Activated naive CD4-positive, alpha-beta T cell treated with anti-CD3 and anti-CD28 coated beads, Interleukin-2, amount 50 U/mL, for 72 hours (primary cell): ENCODE measurements at places on chromosomes 1 and 21. TPM values are rescaled to one million over a fixed set of nuclear protein-coding genes. Genes with fewer than 3 reads are reported as not detected.
A peak's percentile ranks its signal among the peaks of the same experiment; 100 is the strongest.

DNA sequence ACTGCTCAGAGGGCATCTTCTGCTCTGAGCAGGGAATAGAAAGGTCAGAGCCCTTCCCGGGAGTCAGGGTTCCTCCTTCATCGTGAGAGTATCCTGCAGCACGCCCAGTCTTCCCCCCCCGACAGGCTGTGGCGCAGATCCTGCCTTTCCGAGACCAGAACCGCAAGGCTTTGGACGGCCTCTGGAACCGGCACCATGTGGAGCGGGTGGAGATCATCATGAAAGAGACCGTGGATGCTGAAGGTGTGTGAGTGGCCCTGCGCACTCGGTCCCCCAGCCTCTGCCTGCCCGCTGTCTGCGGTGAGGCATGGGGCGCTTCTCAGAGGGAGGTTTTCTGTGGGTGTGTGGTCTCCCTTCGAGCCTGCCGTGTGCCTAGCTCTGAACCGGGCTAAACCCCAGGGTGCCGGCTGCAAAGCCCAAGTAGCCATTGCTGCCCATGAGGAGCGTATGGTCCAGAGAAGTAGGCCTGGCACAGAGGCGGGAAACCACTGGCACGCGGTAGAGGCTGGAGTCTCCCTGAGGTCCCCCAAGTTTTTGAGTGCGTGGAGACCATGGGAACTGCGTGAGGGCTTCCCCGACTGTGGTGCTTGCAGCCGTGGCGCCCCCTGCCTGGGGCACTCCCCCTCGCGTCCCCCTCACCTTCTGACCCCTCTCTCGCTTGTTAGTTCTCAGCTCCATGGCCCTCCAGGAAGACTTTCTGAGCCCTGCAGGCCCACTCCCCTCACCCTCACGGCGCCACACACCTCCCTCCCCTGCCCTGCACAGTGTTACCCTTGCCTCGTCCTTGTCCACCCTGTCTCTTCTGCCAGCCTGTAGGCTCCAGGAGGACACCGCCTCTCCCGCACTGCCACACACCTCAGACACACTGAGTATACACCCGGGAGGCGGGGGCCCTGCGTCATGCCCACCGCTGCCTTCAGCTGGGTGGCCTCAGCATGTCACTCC is 12.5 kb downstream of the H6PD start:
- no peak for DNase-seq

DNA sequence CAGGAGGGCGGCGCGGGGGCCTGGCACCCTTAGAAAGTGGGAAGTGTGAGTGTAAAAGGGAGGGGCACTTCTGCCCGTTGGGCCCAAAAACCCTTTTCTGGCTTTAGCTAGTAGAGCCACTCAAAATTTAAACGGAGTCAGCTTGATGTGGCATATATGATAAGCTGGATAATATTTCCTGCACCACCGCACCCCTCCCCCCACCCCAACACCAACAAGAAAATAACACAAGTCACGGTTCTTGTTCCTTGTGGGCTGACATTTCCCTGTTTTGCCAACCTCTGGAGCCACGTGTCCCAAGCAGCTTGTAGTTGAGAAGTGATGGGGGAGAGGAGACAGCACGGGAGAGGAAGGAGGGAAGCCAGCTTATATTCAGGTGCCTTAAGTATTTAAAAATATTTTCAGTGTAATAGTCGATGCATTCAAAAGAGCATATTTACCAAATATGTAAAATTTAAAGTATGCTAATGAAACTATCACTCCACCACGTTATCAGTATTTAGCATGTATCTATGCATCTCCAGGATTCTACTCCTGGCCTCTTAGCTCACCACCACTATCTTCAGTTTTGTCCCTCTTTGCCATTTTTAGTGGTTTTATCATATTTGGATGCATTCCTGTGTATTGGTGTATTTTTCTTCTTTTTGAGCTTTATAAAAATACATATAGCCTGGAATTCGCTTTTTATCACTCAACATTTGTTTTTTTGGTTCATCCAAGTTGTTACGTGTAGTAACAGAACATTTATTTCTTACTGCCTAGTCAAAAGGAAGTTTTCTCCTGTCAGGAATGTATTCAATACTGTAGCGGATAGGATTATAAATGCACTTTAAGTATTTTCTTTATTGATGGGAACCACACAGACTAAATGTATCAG is 773 bp upstream of the DDX59 start:
- DNase-seq, result no peak

GRCh38 chr1:209691237-209691636 is 13.4 kb upstream of the HSD11B1 start:
- DNase-seq, result no peak

DNA sequence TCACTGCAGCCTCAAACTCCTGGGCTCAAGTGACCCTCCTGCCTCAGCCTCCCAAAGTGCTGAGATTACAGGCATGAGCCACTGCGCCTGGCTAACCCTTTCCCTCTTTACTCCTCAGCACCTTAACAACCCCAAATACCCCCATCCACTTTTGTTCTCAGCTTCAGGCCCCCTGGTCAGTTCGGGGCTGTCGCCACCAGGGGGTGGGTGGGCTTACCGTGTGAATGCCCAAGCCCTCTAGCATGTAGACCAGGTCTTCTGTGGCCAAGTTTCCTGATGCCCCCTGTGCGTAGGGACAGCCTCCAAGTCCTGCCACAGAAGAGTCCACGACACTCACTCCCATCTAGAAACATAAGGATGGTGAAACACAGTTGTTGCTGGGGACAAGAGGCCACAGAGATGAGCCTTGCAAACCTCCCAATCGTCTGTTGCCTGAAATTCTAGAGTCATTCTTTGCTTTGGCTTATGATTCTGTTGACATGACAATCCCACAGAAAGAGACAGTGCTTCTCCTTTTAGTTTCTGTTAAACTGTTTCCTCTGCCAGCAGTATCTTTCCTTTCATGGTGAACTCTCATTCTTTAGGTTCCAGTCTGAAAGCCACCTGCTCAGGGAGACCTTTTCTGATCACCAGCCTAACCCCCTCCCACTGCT is 3.8 kb upstream of the GALE start:
- no peak for DNase-seq

- no peak for DNase-seq
Measured at GRCh38 chr1:237809099-237809498, 81.6 kb downstream of the ZP4 start.

DNA sequence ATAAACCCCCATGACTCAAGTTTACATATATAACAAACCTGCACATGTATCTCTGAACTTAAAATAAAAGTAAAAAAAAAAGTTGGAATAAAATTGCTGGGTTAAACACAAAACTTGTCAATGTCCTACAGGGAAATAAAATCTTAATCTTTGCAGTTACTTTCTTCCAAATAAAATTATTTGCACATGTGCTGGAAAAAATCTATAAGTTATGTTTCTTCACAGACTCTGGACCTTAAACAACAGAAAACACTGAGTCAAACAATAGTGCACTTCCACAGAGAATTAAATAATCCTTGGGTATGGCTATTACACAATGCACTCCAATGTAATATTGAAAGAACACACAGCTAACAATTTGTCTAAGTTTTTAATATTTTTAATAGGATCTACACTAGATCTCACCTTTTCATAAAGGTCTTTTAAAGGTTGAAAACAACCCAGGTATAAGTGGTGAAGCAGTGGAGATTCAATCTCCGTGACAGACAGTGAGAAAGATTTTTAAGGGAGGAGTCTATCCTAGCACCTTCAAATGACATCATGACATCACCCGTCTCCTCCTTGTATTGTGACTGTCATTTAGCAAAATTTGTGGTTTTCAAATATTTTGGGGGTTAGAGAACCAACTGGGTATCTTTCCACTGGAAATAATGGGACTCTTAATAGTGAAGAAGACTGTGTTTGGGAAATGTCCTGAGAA is 25.2 kb upstream of the FGGY start:
- DNase-seq, result no peak

DNA sequence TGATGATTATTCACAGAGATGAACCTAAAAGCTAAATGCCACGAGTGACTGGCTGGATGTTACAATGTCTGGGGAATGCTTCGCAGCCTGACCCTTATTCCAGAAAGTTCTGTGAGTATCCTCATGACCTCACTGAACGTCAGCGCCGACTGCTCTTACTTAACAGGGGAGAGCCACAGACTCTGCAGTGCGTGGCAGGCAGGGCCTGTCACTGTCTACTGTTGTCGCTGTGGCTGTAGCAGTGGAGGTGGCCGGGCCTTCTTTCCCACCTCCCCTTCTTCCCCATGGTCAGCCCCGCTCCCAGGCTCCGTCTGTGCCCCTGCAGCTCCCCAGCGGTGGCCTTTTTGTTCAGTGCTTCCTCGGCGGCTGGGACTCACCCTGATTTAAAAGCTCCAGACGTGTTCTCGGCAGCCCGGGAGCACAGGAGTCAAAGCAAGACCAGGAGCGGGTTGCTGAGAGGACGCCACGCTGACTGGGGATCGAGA is 52.2 kb upstream of the TARBP1 start:
- DNase-seq, result no peak

DNA sequence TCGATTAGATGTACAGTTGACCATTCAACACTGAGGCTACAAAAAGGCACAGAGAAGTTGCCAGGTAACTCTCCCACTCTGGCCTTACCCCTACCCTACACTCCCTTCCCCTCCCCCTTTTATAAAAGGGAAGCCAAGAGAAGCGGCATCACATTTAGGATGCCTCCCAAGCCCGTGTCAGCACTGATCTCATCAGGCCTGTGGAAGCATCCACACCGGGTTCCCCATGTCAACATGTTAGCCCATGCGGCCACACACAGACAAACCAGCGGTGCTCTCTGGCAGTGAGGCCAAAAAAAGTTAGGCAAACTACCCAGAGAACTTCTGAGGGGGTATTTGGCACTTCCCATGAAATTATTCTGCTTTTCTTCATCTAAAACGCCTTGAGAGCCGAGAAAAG is 29.9 kb downstream of the BCAR3 start:
- no peak for DNase-seq

DNA sequence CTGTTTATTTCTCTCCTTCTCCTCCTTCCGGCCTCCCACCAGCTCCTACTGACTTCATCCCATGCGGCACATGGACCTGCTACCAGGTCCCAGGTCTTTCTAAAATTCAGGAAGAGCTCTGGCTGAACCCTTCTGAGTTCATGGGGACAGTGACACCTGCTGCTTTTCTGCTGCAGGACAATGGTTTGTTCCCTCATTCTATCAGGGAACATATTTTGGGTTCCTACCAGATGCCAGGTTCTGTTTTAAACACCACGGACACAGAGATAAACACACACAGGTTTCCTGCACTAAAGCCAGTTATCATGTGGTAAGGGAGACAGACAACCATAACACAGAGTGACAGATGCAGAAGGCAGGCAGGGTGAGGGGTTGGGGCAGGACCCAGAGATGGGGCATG is 114.0 kb upstream of the RAB4A start:
- no peak for DNase-seq

GRCh38 chr1:8506995-8507615 is 189.2 kb downstream of the SLC45A1 start:
- no peak for DNase-seq

- peak; percentile 3 for DNase-seq
Measured at GRCh38 chr1:58155418-58156123, 391.0 kb downstream of the OMA1 start.

Gene CR1L
- total RNA-seq, result not detected

Gene MYOG
- total RNA-seq, result not detected

Gene LCE1B
- not detected for total RNA-seq

Gene RGS18
- 0.09 TPM for total RNA-seq

Gene SLX9
- total RNA-seq, result 25.3 TPM

Gene MAP10
- 1.9 TPM for total RNA-seq

Gene CCDC181
- 0.30 TPM for total RNA-seq

Gene HHIPL2
- total RNA-seq, result not detected
